ENCODE measurements at places on chromosomes 3 and 15. TPM values are rescaled to one million over a fixed set of nuclear protein-coding genes. Genes with fewer than 3 reads are reported as not detected.

DNA sequence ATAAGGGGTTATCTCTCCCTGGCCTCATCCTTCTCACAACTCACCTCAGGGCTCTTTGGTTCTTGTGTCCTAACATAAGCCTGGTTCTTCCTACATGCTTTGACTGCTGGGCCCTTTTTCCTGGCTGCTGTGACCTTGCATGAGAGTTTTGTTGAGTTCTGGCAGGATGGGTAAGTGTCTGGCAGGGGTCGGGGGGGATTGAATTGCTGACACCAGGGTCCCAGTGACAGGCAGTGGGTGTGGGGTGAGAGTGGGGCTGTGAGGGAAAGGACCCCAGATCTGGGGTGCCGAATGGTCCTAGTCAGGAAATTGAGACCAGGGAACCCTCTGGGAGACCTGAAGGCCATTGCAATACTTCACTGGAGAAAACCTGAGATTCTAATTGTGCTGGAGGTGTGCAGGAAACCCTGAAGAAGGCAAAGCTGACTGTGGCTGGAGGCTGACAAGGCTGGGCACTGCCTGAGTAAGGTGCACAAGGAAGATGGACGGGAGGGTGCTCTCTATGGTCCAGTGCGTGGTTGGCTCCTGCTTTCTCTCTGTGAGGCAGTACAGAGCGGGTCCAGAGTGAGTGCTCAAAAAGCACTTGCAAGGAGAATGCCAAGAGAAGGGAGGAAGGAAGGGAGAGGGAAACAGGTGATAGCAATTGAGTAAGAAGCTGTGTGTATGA, 76.8 kb downstream of the CLSTN2 start:
- DNase-seq: no peak

- DNase-seq: peak; percentile 66
Observed at GRCh38 chr15:98668566-98669308, 20.4 kb downstream of the IGF1R start.

RUVBL1 gene
- total RNA-seq: 90.0 TPM

TM4SF18 gene
- total RNA-seq: 363 TPM

ABHD2 gene
- 51.7 TPM for total RNA-seq

All from dermis blood vessel endothelial cell (primary cell).